ENCODE measurements at places on chromosomes 2 and 18.

GRCh38 chr2:52117299-52117698 lies 1085.4 kb upstream of the NRXN1 start:
- DNase-seq: no peak

DNA sequence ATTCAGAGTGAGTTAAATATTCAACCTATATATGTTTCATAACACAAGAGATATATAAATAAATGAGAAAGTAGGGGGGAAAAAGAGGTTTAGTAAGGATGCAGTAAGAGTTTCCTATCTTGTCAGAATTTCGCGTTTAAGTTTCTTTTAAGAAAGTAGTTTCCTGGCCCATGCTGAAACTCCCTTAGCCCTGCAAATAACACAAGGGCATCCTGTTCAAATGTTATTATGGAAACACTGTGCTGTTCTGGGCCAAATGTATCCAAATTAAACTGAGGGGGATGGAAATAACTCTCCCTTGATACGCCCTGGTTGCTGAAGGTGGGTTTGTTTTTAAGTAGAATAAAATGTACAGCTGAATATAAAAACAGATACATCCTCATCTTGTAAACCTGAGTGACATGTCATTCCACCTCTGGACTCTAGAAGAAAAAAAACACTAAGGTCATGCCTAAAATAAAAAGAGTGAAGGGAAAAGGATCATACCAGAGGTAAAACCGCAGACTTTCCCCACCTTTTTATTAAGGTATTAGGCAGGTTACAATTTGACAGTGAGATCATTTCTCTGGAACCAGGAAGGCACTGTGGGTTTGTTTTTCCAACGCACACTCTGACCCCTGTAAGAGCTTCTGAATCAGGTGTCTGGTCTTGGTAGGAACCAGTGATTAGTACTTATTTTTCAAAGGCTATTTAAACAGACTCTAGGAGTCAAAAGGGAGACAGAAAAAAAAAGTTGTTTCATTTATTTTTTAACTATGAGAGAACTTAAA lies 16.7 kb downstream of the BCL2 start:
- DNase-seq: peak; percentile 30

DNA sequence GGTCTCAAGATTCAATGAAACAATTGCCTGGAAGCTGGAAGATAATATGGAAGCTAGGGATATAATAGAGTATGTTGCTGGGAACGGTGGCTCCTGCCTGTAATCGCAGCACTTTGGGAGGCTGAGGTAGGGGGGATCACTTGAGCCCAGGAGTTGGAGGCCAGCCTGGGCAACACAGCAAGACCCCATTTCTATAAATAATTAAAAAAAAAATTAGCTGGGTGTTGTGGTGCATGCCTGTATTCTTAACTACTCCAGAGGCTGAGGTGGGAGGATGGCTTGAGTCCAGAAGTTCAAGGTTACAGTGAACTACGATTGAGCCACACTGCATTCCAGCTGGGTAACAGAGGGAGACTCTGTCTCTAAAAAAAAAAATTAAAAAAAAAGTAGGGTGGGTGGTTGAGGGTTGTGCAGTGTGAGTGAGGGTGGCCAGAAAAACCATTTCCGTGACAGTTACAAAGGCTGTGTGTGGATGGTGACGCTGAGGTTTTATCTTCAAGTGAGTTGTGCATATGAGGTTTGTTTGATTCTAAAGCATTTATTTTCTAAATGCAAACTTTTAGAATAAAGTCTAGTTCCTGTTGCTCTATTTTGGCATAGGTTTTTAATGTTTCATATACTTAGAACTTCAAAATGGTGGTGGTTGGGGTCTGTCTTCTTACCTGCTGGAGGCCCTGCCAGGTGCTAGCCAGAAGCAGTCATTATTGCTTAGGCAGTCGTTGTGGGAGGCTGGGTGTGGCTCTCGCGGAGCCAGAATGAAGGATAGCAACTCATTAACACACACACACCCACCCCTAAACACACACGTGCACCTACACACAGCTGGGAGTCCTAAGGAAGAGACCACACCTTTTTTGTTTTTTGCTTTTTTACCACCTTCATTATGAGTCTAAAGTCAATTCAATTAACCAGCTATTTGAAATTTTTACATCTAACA lies 4.7 kb upstream of the IL1R2 start:
- no peak for DNase-seq

GRCh38 chr2:26704441-26704977 lies 12.0 kb downstream of the KCNK3 start:
- DNase-seq: no peak

All from stimulated activated CD4-positive, alpha-beta T cell treated with anti-CD3 and anti-CD28 coated beads, Interleukin-4, amount 100 ng/mL, for 4 hours (primary cell).